Body of pancreas (tissue), 4 donors: ENCODE measurements at places on chromosomes 1 and 21.

- no peak for DNase-seq
Observed at GRCh38 chr1:43622901-43623780, 26.8 kb upstream of the KDM4A start.

GRCh38 chr1:109025694-109026093, 16.2 kb downstream of the WDR47 start:
- DNase-seq: no peak

DNA sequence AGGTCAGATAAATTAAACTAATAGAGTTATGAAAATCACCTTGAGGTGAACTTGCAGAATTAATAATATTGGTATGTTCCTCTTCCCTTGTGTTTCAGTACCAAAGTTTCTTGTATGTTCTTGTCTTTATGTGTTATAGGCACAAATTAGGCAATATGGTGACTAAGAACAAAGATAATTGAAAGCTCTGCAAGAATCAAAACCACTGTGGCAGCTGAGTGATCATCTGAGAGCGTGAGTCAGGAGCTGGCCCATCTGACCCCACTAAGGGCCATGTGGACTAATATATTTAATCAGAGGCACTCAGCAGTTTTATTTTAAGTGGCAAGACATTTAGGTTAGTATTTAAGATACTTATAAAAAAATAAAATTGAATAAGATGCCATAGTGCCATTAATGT, 12.8 kb upstream of the CASQ2 start:
- no peak for DNase-seq

- DNase-seq: no peak
Observed at GRCh38 chr1:9269721-9270120, 23.0 kb upstream of the SPSB1 start.

DNA sequence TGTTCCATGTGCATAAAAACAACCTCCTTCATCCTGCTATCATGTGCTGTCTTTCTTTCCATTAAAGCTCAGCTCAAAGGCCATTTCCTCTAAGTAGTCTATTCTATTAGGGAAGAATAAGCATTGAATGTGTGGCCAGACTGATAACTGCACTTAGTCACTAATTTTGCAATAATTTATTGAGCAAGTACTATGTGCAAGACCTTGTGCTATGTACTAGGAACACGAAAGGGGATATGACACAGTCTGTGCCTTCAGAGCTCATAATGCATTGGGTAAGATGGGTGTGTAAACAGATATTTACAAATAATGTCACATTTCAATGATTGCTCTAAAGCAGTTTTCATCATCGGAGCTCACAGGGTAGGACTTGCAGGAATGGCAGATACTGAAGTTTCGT, 54.2 kb downstream of the NMNAT2 start:
- no peak for DNase-seq

DNA sequence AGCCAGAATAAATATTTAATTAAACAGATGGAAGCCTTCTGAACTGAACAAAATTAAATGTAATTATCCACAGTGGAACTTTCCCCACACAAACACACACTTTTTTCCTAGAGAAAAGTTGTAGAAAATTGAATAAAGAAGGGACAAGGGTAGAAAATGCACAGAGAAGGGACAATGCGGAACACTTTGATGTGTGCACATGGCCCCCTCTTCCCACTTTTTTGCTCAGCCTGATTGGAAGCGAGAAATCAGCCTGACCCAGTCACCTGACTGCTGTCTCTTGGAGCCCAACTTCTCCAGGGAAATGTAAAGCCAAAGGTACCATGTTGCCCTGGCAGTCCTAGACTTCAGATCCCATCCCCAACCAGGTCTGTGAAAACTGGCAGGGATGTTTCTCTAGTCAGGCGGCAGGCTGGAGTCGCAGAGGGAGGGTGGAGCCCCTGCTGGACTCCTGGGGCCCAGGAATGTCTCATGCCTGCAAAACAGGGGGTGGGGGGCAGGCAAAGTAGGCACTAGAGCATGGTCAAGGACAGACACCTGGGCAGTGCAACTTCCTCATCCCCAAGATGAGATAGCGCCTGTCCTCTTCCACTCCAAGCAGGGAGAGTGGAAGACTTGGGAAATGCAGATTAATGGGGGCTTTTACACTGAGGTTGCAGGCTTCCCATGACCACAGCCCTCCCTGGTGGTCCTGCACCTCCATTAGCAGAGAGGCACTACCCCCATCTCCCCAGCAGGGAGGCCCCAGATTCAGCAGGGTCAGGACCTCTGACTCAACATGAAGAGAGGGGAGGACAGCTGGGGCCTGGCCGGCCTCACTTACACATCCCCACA, 2.8 kb downstream of the CERS2 start:
- DNase-seq: peak; percentile 31

- no peak for DNase-seq
Observed at GRCh38 chr1:203097001-203097400, 11.2 kb upstream of the MYOG start.

- DNase-seq: no peak
Observed at GRCh38 chr1:82899017-82899416, 1098.3 kb downstream of the ADGRL2 start.

GRCh38 chr1:153678519-153679336, at the start of gene NPR1:
Gene NPR1 (plus strand): TSS chr1:153678688. CDS start chr1:153679109, 421 bp downstream.
- DNase-seq: peak; percentile 38

DNA sequence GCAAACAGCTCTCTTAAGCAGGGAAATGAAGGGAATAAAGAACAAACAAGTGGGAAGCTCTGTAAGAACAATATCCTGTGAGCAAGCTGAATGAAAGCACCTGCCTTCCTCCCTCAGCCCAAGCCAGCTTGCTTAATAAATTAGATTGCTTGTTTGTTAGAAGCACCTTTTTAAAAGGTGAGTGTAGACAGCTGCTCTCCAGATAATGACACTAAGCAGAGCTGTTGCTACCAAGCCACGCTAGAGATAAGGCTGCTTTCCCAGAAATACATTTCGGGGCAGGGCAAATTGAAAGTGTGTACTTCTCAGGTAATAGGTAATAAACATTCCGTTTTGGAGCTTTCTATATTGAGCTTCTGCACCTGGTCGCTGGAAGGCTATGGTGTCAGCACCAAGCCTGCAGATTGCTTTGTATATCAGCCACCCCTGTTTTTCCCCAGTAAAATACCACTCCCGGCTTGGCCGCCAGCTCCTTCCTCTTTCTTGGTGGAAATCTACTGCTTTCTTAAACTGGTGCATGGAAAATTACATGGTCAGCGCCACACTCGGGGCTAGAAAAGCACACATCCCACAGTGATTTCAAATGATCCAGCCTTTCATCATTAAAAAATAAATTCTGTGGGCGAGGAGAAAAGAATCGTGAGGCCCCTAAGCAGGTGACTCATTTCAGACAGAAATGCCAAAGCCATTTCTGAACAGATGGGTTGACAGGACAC, 151.3 kb downstream of the ETS2 start:
- peak; percentile 38 for DNase-seq

DNA sequence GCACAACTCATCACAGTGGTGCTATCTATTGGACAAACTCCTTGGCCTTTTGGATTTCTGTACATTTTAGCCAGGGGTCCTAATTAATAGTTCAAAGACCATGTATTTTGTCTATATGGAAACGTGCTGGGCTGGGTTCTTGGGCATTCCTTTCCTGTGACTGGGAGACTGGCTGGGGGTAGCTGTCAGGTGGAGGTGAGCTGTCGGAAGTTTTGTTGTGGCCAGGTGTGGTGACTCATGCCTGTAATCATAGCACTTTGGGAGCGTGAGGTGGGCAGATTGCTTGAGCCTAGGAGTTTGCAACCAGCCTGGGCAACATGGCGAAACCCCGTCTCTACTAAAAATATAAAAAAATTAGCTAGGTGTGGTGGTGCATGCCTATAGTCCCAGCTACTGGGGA, 392.4 kb downstream of the RPS6KC1 start:
- no peak for DNase-seq

DNA sequence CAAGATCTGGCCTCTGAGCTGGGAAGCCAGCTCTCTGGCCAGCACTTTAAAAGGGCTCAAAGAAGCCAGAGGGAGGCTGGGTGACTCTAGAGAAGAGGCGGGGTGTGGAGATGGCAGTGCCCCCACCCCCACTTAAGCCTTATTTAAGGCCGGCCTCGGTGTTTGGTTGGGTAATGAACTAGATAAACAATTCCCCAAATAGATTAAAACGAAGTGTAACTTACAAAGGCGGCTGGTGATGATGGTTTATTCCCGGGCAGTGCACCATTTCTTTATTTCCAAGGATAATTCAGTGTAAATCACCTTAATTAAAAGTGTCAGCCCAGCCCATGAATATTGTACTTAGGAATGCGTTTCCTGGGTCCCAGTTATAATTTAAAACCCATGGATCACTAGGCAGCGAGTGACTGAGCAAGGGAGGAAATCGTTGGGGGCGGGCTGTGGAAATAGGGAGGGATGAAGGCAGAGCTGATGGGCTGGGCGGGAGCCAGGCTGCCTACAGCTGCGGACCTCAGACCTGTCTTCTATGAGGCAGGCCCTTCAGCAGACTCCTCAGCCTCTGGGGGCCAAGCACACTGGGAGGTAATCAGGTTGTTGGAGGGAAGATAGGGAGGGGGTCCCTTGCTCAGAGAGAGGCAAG, 54.9 kb downstream of the TMEM53 start:
- DNase-seq: no peak

DNA sequence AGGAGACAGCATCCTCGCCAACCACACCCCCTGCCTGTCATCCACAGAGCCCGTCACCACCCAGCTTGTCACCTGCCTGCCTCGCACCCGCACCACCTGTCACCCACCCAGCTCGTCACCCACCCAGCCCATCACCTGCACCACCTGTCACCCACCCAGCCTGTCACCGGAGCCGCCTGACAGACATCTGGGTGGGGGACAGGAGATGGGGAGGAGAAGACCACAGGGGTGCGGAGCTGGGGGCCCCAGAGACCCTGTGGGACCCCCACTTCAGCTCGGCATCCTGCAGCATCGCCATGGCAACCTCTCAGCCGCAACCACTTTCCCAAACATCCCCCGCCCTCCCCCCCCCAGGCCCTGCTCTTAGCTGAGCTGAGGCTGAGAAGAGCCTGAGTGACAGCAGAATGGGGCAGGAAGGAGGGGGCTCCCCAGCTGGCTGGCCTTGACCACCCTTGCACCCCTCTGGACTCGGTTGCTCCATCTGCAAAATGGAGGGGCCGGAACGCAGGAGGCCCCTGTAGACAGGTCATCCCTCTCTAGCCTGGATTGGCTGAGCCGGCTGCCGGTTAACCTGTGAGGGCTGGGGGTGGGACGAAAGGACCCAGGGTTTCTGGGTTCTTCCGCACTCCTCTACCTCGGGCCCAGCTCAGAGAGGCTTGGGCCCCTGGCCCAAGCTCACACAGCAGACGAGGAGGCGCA, 11.6 kb downstream of the AHDC1 start:
- DNase-seq: no peak

DNA sequence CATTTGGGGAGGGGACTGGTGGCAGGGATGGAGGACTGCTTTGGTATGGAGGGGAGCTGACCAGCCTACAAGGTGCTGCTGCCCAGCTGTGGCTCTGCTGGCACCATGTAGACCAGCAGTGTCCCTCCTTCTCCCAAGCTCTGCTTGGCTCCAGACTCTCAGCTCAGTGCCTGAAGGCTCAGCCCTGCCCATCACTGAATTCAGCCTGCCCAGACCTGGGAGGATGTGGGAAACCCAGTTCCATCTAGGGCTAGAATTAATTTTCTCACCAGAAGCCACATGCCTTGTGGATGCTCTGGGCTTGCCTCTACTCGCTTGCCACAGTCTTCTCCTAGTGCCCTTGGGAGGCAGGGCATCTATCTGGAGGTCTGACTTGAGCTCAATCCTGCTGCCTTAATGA, 195.0 kb upstream of the EDN2 start:
- DNase-seq: no peak

GRCh38 chr1:64172458-64172983, 30.9 kb upstream of the UBE2U start:
- DNase-seq: no peak

- DNase-seq: no peak
Observed at GRCh38 chr1:52164604-52165003, 22.7 kb downstream of the ZFYVE9 start.

- no peak for DNase-seq
Observed at GRCh38 chr1:226497991-226498639, 50.4 kb upstream of the STUM start.

- DNase-seq: peak; percentile 87
Observed at GRCh38 chr1:160251687-160252526, 10.4 kb downstream of the DCAF8 start.

DNA sequence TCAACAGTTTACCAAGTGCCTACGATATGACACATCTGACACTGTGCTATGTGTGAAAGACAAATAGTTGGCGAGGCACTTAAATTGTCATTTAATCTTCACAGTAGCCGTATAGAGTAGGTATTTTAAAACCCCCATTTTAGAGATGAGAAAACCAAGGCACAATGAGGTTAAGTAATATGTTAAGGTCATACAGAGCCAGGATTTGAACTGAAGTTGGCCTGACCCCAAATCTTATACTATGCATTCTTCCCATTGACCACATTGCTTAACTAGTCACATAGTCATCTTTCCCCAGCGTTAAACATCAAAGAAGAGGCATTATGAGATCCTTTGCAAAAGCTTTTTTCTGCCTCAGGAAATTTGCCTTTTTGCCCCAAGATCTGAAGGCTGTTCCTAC, 3.9 kb downstream of the INKA2 start:
- no peak for DNase-seq

GRCh38 chr1:108502624-108503023, 52.5 kb downstream of the NBPF6 start:
- DNase-seq: no peak

DNA sequence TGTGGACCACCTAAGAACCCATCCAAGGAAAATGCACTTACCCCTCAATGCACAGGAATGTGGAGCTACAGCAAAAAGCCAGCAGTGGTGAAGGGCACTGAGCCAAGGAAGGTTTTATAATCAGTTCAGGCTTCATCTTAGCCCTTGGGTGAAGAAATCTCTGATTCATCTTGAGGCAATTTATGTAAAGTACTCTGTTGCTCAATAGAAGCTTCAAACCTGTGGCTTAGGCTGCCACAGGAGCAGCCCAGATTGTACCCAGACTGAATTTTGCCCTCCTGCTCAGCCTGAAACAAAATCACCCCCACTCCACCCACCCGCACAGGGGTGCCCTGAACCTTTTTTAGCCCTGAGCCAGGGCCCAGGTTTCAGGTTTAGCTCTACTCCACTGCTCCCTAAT, at the start of gene S100A12:
Gene S100A12, minus strand, starts transcription at position 111 of the 400 bp plus-strand sequence. CDS start 1,029 bp downstream, outside the sequence.
- DNase-seq: peak; percentile 21

DNA sequence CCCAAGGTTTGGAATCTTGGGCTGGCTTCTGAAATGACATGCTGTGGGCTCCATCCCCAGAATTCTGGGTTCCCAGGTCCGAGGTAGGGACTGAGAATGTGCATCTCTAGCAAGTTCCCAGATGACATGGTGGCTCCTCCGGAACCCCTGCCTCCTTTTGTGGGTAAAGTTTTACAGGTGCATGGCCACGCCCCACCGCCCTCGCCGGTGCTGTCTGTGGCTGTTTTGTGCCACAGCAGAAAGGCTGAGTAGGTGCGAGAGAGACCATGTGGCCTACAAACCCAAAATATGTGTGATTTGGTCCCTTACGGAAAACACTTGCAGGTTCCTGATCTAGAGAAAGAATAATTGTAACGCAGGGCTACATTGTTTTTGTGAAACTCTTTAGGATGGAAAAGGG, 30.9 kb downstream of the SKI start:
- DNase-seq: no peak

GRCh38 chr1:44511769-44512168, 106.7 kb downstream of the RNF220 start:
- no peak for DNase-seq
